CD4-positive, alpha-beta T cell treated with Interleukin-12 subunit alpha and Interleukin-12 subunit beta, for 1 hour (primary cell): ENCODE measurements at places on chromosomes 3 and 15.
A peak's percentile ranks its signal among the peaks of the same experiment; 100 is the strongest.

DNA sequence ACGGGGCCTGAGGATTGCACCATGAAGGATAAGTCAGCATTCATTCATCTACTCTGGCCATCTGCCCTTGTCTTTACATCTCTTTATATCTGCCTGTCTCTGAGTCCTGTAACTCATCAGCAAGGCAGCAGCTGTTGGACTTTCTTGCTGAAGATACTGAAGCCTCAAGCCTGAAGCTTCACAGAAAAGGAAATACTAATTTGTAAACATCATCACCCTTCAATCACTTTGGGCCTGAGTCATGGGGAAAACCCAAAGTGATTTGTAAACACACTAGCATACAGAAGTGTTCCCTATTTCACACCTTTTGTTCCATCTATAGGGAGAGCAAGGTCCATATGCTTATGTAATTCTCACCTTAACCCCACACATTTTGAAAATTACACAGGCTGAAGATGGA lies 928.2 kb downstream of the EPHA3 start:
- DNase-seq, result no peak

DNA sequence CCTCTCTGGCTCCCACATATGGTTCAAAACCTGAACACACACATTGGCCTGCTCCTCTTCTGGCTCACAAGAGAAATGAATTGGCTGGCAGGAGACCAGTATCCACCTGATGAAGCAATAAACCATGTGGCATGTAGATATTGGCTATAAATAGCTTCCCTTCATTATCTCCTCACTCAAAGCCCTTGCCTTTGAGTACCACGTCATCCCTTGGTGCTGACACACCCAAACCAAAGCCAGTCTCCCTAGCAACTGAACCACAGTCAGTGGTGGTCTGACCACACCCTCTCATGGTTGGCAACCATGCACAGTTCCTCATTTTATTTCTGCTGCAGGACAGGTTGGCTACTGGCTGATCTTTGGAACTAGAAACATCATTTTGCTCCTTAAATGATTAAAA lies 98.8 kb downstream of the ZNF621 start:
- peak; percentile 46 for DNase-seq

GRCh38 chr3:156582532-156583183 lies 27.7 kb upstream of the SSR3 start:
- no peak for DNase-seq

DNA sequence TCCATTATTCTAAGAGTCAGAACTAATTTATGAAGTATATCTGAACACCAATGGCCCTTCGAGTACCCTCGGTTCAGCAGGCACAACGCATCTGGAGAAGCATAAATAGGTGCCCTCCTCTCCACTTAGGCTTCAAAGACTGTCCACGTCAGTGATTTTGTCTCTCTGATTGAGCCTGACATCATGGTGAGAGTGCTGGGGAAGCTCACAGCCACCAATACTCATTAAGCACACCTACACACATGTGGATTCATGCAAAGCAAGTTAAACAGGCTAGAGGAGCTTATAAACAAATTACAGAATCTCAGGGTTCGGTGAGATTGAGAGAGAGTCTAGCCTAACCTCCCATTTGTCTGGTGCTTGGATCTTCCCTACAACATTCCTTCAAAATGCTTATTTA lies 3.6 kb downstream of the CLDN1 start:
- no peak for DNase-seq

DNA sequence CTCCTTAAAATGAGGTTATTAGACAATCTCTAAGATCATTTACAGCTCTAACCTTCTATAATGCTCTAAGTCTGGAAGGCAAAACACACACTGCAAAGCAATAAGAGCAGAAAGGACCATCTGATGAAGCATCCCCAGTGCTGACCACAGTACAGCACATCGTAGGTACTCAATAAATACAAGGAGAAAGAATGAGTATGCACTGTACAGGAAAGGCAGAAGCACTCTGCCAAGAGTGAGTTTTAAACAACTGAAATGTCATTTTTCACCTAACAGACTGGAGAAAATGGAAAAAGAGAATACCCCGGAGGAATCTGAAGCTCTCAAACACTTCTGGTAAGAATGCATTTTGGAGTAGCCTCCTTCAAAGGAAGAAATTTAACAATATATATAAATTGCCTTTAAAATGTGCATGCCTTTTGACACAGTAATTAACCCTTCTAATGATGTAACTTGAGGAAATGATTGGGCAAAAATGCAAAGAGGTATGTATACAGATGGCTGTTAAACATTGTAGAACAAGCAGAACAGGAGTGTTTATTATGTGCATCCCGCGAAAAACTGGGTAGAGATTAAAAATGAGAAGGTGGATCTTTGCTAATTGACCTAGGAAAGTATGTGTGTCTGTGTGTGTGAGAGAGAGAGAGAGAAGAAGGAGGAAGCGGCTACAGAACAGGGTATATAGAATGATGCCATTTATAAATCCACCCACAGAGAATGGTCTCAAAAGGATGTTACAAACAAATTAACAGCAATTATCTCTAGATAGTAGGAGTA lies 8.0 kb upstream of the OXTR start:
- no peak for DNase-seq

DNA sequence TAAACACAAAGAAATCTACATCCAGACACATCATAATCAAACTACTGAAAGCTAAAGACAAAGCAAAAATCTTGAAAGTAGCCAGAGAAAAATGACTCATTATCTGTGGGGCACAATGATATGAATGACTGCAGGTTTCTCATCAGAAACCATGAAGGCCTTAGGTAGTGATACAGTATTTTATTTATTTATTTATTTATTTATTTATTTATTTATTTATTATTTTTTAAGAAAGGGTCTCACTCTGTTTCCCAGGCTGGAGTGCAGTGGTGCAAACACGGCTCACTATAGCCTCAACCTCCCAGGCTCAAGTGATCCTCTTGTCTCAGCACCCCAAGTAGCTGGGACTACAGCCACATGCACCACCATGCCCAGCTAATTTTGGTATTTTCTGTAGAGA lies 15.2 kb downstream of the CCK start:
- no peak for DNase-seq

GRCh38 chr3:61666615-61667330 lies 105.4 kb downstream of the PTPRG start:
- DNase-seq, result no peak

DNA sequence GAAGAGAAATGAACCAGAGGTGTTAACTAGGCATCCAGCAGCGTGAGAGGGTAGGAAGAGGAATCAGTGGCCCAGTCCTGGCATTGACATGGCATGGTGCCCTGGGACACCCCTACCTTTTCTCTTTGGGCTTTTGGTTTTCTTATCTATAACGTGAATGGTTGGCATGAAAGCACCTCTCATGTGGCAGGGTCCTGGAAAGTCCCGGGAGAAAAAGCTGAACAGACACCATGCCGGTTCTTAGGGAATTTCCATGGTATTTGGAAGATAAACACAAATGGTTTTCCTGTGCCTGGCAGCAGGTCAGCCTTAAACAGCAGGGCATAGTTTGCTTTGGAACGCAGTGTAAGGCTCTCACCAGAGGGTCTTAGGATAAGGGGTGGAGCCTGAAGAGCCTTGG lies 15.4 kb downstream of the ARNT2 start:
- DNase-seq, result no peak

- no peak for DNase-seq
Observed at GRCh38 chr15:22891426-22892210, 53.2 kb downstream of the NIPA2 start.

GRCh38 chr3:160395297-160395696 lies 3.7 kb downstream of the IFT80 start:
- no peak for DNase-seq

GRCh38 chr3:150602426-150603152 lies 532 bp upstream of the SELENOT start:
- DNase-seq, result no peak

- no peak for DNase-seq
Observed at GRCh38 chr15:64180235-64180824, 17.5 kb upstream of the PPIB start.

GRCh38 chr15:36511594-36511993 lies 67.8 kb upstream of the CDIN1 start:
- no peak for DNase-seq

- no peak for DNase-seq
Observed at GRCh38 chr3:186544281-186544680, at the start of gene CRYGS. CRYGS (minus strand) TSS chr3:186544380; CDS start chr3:186544326, 54 bp downstream.

DNA sequence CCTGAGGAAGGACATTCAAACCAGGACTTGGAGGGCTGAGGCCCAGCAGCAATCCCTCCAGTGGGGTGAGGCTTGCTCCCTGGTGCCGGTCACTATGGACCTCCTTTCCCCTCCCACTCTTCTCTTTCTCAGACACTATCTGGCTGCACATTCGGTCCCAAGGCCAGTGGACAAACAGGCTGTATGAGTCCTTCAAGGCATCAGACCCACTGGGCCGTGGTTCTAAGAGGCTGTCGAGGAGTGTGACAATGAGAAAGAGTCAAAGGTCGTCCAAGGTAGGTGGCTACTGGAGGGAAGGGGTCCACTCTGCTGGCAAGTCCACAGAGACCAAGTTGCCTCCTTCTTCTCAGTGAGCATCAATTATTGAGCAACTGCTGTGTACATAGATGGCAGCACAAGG lies 28.0 kb downstream of the NOX5 start:
- DNase-seq, result no peak

- DNase-seq, result no peak
Observed at GRCh38 chr3:127323581-127323980, 35.7 kb upstream of the PRR20G start.

GRCh38 chr3:31302343-31302742 lies 230.4 kb upstream of the STT3B start:
- DNase-seq, result no peak

DNA sequence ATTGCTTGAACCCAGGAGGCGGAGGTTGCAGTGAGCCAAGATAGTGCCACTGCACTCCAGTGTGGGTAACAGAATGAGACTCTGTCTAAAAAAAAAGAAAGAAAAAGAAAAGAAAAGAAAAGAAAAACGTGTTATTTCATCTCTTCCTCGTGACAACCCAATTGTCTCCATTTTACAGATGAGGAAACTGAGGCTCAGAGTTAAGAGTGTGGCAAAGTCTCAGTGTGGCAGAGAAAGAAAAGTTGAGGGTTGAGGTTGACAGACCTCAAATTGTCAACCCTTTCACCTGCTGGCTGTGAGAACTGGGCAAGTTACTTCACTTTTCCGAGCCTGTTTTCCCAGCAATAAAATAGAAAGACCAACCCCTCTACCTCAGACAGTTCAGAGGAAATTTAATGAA lies 59.6 kb downstream of the TM4SF4 start:
- no peak for DNase-seq

GRCh38 chr3:124599779-124600693 lies 130.2 kb upstream of the UMPS start:
- DNase-seq, result no peak

GRCh38 chr3:72384602-72385001 lies 463.6 kb downstream of the SHQ1 start:
- DNase-seq, result no peak

DNA sequence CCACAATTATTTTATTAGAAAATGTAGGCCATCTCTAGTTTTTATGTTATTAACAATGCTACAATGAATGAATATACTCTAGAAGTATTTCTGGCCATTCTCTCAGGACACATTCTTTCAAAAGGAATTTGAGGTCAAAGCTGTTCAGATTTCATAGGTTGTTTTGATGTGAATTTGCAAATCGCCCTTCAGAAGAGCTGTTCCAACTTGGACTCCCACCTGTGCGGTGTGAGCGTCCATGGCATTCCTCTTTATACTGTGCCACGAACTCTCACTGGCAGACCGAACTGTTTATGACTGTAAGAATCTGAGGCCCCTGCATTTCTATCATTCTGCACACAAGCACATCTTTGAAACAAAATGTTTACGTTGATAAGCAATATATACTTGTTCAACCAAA lies 18.6 kb upstream of the SLC24A5 start:
- no peak for DNase-seq

- no peak for DNase-seq
Observed at GRCh38 chr3:196636369-196637349, 2.8 kb upstream of the NRROS start.

- no peak for DNase-seq
Observed at GRCh38 chr15:83053151-83053550, 13.9 kb downstream of the BTBD1 start.

GRCh38 chr15:38650936-38651327 lies 86.3 kb upstream of the RASGRP1 start:
- no peak for DNase-seq

DNA sequence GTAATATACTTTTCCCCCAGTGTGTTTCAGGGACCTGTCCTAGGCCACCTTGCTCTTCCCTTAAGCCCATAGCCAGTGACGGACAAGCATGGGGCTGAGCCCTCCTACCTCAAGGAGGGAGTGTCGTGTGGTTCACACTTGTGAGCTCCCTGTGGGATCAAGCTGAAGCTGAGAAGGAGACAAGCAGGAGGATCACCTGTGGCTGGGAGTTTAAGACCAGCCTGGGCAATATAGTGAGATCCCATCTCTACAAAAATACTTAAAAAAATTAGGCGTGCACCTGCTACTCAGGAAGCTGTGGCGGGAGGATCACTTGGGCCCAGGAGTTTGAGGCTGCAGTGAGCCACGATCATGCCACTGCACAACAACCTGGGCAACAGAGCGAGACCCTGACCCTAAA lies 76.7 kb upstream of the RPL35A start:
- DNase-seq, result no peak

DNA sequence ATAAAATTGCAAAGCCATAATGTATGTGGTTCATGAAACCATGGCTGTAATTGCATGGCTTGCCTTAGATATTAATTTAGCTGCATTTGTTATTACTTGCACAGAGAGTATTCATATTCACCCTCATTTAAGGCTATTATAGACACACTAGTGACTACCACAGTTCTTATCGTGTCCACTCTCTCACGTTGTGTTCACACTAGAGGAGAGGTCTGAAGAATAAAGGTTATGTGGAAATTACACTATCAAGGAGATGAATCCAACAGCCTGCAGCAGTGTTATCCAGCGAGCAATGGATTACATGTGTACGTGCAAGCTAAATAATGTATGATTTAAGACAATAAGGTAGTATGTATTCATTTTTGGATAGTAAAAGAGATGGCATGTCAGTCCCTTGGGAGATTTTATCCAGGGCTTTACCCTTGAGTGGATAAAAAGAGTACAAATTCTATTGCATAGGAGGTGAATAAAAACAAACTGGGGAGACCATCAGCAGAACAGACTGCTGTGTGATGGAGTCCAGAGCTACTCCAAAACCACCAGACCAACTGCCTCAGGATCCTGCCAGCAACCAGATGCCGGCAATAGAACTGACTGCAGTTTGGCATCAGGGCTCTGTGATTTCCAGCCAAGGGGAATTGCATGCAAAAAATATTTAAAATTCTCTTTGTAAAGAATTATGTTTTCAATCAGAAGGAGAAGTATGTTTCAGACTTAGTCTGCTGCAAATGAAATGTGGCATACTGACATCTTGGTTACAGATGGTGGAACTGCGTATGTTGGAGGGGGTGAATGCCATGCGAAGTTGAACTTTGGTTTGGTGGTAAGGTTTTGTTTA lies 146.6 kb downstream of the RBMS3 start:
- no peak for DNase-seq
